Stimulated activated CD4-positive, alpha-beta T cell treated with anti-CD3 and anti-CD28 coated beads, Interleukin-1b, Interleukin-23, amount 100 ng/mL, for 48 hours (primary cell): ENCODE measurements at places on chromosomes 1 and 21.

- DNase-seq = no peak
Measured at GRCh38 chr1:33242652-33243051, 13.6 kb upstream of the ZNF362 start.

GRCh38 chr1:58596631-58597052 lies 19.6 kb upstream of the TACSTD2 start:
- no peak for DNase-seq

GRCh38 chr1:40692429-40692895 lies 958 bp downstream of the NFYC start:
- DNase-seq = no peak

GRCh38 chr1:56572334-56573050 lies 6.9 kb downstream of the PLPP3 start:
- no peak for DNase-seq

DNA sequence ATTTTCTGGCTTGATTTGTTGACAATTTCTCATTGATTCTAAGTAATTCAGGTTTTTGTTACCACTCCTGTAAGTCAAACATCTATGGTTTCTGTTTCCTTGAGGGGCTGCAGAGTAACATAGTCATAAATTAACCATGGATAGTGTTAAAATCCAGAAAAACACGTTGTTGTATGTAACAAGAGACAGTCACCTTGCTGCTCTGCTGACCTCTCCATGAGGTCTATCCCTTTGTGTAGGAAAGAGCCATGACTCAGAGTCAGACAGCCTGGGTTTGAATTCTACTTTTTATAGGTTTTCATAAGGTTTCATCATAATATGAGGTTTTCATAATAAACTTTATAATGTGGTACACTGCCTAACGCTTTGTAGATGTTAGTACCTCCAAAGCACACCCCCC lies 27.6 kb upstream of the NBL1 start:
- no peak for DNase-seq

DNA sequence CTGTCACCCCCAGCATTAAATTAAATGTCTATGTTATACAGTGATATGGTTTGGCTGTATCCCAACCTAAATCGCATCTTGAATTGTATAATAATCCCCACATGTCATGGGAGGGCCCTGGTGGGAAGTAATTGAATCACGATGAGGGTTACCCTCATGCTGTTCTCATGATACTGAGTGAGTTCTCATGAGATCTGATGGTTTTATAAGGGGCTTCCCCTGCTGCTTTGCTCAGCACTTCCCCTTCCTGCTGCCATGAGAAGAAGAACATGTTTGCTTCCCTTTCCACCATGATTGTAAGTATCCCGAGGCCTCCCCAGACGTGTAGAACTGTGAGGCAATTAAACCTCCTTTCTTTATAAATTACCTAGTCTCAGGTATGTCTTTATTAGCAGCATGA lies 445.7 kb downstream of the MRPL39 start:
- no peak for DNase-seq

DNA sequence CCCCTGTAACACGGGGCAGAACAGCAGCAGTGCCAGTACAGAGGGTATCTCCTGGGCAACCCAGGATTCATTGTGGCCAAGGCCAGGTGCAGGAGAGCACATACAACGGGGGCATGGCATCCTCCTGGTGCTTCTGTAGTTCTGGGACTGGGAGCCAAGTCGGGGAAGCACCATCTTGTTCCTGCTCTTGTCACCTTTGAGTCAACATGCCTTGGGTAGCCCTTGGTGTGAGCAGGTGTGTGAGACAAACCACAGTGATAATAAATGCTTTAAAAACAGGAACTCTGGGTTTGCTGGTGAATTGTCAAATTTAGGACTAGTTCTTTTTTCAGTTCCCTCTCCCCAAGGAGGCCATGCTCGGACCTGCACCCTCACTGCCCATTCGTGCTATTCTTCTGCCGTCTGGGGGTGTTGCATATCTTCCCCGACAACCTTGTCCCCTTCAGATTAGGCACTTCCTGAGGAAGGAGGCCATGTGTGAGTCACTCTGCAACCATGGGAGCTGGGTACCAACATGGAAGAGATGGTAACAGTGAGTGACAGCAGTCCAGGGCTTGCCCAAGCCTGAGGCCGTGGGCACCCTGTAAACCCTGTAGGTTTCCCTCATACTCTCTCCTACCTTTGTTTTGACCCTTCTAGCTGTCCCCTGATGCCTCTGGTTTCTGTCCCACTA lies 150.2 kb downstream of the GRIK3 start:
- DNase-seq = no peak

GRCh38 chr1:27118440-27118689 lies 36.6 kb downstream of the SLC9A1 start:
- DNase-seq = no peak

- no peak for DNase-seq
Measured at GRCh38 chr1:69312055-69312732, 255.5 kb upstream of the LRRC7 start.

- DNase-seq = no peak
Measured at GRCh38 chr1:209383907-209384709, 199.4 kb upstream of the CAMK1G start.

DNA sequence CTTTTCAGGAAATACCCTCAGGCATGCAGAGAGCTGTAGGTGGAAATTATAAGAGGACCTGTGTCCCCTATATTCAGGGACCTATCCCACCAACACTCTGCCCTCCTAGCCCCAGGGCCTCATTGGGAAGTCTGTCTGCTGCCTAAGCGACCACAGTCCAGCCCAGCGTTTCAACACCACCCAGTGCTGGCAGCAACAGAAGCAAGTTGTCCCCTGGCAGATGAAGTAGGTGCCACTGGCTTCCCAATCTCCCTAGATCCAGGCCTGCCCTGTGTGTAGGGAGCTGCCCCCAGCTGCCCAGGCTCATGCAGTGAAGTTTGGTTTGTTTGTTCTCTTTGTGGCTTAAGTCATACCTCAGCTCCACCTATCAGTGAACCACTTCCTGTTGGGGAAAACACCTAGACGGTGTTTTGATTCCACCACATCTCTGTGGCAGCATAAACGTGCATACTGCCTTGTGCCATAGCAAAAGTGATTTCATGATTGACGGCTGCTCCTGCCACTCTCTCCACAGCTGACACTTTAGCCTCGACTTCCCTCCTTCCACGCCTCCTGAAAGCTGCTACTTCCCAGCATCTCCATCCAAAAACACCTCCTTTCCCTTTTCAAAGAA lies 8.1 kb upstream of the LEFTY1 start:
- peak; percentile 72 for DNase-seq

DNA sequence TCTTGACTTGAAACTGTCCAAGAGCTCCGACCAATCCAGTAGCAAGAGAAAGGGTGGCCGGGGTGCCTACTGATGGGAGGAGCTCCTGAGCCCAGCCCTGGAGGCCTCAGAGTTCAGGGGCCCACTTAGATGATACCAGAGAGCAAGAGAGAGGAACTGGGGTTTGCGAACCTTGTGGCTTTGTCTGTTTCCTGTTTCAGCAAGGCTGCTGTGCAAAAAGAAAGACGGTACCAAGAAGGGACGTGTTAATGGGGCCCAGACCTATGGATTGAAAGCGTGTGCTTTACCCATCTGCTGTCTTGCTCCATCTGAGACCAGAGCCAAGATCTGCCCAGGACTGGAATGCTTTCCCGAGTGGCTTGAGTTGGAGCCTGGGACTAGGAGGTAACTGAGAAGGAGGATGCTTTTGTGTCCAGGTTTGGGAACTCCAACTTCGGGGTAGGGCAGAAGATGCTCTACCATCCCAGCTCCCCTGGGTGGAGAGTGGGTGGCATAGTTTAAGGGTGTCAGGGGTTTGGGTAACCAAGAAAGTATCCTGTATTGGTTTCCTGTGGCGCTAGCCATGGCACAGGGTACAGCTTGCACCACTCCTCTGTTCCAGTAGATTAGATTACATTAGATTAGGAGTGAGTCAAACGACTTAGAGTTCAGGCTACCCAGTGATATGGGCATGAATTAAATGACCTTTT lies at the start of gene TRAF3IP3:
Gene TRAF3IP3 (plus strand): TSS at position 128 of the 689 bp plus-strand sequence. CDS start 3,987 bp downstream, outside the sequence.
- peak; percentile 84 for DNase-seq

DNA sequence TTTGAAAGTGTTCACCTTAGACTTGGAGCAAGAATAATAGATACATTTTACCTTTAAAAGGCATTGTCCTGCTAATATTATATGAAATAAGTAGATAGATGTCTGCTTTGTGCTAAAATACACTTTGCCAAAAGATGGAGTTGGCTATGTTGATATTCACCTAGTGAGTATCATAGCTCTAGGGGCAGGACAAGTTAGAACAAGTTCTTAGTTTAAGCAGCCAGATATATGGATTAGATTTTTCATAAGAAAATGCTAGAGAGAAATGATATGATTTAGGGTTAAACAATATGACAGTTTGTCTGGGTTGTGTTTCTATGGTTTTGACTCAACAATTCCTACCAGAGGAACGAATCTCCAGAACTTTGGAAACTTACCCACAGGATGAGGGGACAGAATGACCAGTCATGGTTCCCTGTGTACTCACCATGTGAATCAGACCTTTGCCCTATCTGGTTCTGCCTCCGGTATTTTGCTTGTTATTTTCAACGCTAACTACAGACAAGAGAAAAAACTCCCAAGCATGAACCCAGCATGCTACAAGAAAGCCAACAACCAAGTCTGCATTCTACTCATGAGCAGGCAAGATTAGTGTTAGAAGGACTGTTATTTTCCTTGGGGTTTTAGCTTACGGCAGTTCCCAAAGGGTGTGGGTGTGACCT lies 1.7 kb downstream of the F5 start:
- DNase-seq = no peak

DNA sequence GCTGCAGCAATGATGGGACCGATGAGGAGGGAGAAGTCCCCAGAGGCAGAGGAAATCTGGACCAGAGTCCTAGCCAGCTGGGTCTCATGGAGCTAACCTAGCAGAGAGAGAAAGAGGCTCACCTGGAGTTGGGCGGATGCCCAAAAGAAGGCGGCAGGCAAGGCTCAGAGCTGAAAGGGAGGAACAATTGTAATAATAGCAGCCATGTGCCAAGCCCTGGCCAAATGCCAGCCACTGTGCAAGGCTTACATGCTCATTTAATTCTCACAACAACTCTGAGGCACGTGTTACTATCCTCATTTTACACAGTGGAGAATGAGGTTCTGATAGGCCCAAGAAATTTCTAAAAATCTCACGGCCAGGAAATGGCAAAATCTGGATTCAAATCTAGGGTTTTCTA lies 50.0 kb upstream of the ZNF648 start:
- DNase-seq = no peak

GRCh38 chr1:38779491-38779890 lies 80.1 kb downstream of the RRAGC start:
- DNase-seq = no peak

- DNase-seq = no peak
Measured at GRCh38 chr1:158035014-158035413, 41.6 kb downstream of the KIRREL1 start.

GRCh38 chr1:157844089-157844830 lies 2.7 kb upstream of the CD5L start:
- no peak for DNase-seq

DNA sequence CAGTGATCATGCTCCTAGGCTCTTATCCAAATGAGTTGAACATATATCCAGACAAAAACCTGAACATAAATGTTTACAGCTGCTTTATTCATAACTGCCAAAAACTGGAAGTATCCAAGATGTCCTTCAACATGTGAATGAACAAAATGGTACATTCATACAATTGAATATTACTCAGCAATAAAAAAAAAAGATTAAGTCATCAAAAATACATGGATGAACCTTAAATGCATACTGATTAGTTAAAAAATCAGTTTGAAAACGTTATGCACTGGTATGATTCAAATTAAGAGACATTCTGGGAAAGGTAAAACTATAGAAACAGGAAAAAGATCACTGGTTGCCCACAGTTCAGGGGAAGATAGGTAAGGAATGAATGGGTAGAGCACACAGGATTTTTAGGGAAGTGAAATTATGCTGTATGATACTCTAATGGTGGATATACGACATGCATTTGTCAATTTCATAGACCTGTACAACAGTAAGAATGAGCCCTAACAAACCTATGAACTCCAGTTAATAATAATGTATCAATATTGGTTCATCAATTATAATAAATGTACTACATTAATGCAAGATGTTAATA lies 3.1 kb downstream of the LRRC40 start:
- no peak for DNase-seq

DNA sequence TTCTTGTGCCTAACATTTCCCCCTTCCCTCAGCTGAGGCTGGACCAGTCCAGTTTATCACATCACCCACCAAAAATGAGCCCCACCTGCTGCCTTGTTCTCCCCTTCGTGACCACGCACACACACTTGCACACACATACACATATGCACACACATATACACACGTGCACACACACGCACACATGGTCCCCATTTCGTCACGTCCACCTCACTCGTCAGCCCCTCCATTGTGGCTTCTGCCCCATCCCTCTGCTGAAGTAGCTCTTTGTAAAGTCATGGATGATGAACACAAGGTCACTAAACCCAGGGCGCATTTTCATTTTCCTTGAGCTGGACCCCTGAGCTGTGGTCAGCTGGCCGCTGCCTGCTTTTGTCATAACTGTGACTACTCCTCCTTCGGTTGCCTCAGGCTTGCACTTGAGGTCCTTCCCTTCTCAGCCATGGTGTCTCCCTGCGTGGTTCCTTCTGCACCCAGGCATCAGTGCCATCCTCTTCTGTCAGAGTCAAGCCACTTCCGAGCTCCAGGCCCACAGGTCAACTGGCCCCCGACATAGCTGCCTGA lies 93.8 kb downstream of the SYT2 start:
- no peak for DNase-seq

- no peak for DNase-seq
Measured at GRCh38 chr1:16393570-16394521, 26.8 kb downstream of the SZRD1 start.

DNA sequence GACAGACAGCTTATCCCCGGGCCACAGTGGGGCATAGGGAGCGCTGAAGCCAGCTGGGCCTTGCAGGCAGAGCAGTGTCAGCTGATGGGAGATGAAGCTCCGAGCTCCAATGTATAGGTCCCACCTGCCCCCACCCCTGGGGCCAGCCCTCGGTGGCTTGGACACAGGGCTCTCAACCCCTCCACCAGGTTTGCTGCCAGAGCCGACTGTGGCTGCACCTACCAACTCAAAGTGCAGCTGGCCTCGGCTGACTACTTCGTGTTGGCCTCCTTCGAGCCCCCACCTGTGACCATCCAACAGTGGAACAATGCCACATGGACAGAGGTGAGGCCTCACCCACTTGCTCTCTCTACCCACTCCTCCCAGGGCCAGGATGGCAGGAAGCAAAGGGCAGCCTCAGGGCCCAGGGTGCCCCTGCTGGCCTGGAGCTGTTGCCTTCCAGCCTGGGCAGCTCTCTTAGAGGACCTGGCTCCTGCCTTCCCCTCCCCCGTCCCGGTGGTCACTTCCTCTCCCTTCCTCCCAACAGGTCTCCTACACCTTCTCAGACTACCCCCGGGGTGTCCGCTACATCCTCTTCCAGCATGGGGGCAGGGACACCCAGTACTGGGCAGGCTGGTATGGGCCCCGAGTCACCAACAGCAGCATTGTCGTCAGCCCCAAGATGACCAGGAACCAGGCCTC lies 7.7 kb downstream of the MAD2L2 start:
- DNase-seq = no peak

- DNase-seq = no peak
Measured at GRCh38 chr1:92709738-92710137, 75.2 kb downstream of the EVI5 start.

GRCh38 chr1:79875187-79875586 lies 868.7 kb upstream of the ADGRL4 start:
- no peak for DNase-seq

GRCh38 chr1:155522069-155522468 lies 40.5 kb downstream of the ASH1L start:
- no peak for DNase-seq
